Smooth muscle cell of the pulmonary artery (primary cell): ENCODE measurements at places on chromosomes 12 and 14. TPM values are rescaled to one million over a fixed set of nuclear protein-coding genes. Genes with fewer than 3 reads are reported as not detected.

The KCNC2 gene
- total RNA-seq, result not detected in 2 replicates

The CLEC4C gene
- not detected in 2 replicates for total RNA-seq

The GUCY2C gene
- total RNA-seq, result not detected in 2 replicates

The GLIPR1L1 gene
- total RNA-seq, result not detected in 2 replicates

The HSPA2 gene
- 18.0 and 23.3 TPM in 2 replicates for total RNA-seq

The CACNA1C gene
- total RNA-seq, result 8.9 and 10.0 TPM in 2 replicates

The RPS6KA5 gene
- 1.4 and 1.6 TPM in 2 replicates for total RNA-seq
